EL (cell line): ENCODE measurements at places on chromosomes 5 and 9.

DNA sequence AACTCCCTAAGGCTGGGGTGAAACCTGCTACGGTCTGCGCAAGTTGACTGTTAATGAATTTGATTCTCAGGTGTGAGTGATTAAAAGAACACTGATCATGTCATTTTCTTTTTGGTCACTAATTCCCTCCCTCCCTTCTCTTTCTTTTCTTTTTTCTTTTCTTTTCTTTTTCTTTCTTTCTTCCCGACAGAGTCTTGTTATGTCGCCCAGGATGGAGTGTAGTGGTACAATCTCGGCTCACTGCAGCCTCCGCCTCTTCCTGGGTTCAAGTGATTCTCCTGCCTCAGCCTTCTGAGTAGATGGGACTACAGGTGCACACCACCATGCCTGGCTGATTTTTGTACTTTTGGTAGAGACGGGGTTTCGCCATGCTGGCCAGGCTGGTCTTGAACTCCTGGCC is 2.6 kb downstream of the ANXA1 start:
- no peak for DNase-seq

GRCh38 chr9:35767458-35767857 is 13.4 kb upstream of the MSMP start:
- no peak for DNase-seq

GRCh38 chr5:35341189-35341588 is 110.9 kb upstream of the PRLR start:
- no peak for DNase-seq

DNA sequence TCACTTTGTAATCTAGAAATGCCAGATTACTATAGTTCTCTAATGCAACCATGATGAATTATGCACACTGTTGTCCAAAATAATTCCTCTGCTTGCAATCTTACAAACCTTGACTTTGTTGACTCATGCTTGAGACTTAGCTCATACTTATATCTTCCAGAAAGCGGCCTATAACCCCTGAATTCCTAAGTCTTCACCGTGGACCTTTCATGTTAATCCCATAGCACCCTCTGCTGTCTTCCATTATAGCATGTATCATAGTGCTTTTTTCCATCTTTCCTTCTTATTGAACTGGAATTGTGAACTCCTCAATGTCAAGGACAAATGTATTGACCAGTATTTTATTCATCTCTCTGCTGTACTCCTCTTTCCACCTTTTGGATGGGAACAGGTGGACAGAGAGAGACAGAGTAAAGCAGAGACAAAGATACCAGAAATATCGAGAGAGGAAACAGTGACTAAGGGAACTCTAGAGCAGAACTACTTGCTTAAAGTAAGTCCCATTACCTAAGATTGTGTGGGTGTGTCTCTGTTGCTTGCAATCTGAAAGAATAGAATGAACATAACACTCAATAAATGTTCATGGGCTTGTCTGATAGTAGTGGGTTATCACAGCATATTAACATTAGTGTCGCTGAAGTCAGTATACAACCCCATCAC is 110.0 kb downstream of the LURAP1L start:
- peak; percentile 80 for DNase-seq

- peak; percentile 28 for DNase-seq
These were observed 9.7 kb upstream of the RXRA start for GRCh38 chr9:134316449-134317160.

GRCh38 chr9:84241817-84242373 is 98.7 kb downstream of the SLC28A3 start:
- no peak for DNase-seq

- DNase-seq, result no peak
These were observed 53.2 kb upstream of the SMIM32 start for GRCh38 chr5:136246122-136246521.

DNA sequence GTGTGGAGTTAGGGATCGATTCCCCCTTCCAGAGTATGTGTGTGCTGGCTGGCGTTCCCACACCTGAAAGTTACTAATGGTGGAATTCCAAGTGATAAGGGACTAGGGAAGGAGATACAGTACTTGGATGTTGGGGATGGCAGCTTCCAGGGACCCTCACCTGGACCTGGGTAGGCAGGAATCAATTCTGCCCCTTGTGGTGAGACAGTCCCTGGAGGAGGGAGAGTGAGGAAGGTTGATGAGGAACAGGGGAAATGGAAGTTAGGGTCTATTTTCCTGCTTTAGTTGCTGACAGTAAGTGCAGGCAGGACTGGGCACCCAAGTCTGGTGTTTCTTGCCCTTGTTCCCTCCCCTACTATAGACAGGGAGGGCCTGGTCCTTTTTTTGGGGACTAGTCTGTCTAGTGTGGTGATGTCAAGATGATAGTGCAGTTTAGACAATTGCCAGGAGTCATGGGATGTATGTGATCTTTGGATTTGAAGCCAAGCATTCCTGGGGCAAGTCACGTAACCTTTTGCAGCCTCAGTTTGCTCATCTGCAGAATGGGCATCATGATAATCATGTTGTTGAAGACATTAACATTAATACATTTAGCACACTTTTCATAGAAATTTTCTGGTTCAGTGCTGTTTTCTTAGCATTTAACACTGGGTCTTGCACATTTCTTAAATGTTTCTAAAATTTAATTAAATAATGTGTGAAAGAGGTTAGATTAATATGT is 51.7 kb downstream of the DAB2IP start:
- no peak for DNase-seq

DNA sequence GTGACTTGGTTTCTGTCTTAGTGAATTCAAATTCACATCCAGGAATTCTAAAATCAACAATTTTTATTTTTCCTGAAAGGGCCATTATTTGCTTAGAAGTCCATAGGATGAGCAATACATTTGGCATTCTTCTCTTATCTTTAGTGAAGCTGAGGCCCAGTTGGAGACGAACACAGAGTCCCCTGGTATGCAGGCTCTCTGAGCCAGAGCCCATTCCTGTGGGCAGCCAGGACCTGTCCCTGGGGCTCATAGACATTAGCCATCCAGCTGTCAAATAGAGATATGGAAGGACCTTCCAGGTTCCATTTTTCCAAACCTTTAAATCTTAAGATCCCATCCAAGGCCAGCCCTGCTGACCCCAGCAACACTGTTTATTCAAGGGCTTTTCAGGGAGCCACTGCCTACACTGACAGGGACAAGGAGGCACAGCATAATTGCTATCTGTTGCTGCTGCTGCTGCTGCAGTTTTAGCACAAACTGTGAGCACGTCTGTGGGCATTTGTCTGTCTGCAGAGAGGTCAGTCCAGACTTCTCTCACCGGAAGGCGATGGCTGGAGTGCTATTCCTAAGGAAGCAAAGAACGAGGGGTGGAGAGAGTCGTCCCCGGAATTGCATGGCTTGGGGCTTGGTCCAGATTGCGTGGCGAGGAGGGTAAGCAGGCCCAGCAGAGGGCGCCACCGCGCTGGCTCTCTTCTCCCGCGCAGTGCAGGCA is 639.0 kb downstream of the CCDC171 start:
- DNase-seq, result peak; percentile 95

GRCh38 chr5:154520861-154521453 is 42.9 kb upstream of the HAND1 start:
- DNase-seq, result no peak

- DNase-seq, result no peak
These were observed 79.6 kb downstream of the PAPPA start for GRCh38 chr9:116233160-116233530.

- no peak for DNase-seq
These were observed 12.5 kb downstream of the LHX2 start for GRCh38 chr9:124024107-124024506.

DNA sequence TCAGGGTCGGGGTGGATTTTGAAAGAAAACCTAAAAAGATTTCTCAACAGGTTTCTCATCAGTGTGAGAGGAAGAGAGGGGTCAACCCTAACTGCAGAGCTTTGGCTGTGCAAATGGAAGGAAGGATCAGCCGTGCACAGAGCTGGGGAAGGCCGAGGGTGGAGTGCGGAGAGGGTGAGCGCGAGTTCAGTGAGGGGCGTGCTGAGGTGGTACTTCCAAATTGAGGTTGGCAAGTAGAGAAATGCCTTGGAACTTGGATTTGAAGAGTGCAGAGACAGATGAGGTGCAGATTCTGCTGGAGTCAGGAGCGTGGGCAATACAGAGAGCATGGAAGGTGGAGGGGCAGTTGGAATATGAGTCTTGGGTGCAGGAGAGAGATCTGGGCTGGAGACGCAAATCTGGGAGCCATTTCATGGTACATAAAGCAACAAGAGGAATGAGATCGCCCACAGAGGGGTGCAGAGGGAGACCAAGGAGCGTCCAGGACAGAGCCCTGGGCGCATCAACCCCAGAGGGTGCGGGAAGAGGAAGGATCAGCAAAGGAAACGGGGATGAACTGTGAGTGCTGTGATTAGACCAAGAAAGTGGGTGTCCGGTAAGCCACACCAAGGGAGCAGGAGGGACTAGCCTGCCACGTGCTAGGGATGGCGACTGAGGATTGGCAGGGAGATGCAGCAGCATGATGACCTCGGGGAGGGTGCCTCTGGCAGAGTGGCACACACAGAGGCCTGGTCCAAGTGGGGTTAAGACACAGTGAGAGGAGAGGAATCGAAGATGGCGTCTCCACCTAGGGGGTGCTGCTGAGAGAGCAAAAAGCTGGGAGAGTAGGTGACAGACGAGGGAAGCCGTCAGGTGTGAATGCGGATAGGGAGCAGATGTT is 105.8 kb downstream of the ADAMTS2 start:
- no peak for DNase-seq

DNA sequence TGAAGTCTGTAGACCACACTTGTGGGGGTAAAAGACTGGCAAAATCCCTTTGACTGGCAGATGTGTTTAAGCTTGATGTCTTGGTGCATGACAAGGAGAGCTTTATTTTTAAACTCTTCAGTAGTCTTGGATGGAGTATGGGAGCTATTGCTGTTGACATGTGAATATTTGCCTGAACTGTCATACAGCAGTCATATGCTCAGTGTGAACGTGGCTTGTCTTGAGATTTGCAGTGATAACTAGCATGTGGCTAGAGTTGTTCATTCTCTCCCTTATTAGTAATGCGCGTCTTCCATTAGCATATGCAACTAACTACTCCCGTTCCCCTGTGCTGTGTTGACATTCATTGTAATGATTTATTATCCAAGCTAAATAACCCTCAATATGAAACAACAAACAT is 523.6 kb upstream of the WWC1 start:
- no peak for DNase-seq

DNA sequence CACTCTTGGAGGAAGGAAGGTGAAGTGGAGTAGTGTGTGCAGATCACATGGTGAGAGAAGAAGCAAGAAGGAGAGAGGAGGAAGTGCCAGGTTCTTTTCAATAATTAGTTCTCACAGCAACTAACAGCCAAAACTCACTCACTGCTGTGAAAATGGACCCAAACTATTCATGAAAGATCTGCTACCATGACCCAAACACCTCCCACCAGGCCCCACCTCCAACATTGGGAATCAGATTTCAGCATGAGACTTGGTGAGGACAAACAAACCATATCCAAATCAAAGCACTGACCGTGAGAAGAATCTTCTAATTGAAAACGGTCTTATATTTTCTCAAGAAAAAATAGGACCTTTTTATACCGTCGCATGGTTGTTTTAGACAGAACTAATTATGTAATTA is 468.7 kb upstream of the TYRP1 start:
- no peak for DNase-seq

GRCh38 chr9:71897577-71897976 is 13.4 kb downstream of the ABHD17B start:
- DNase-seq, result no peak

GRCh38 chr9:125376261-125377226 is 114.9 kb downstream of the GAPVD1 start:
- DNase-seq, result no peak

GRCh38 chr5:154757814-154758406 is 2.7 kb downstream of the LARP1 start:
- DNase-seq, result peak; percentile 19

- DNase-seq, result no peak
These were observed 6.2 kb downstream of the UGT3A2 start for GRCh38 chr5:36060420-36060887.
